ENCODE measurements at places on chromosomes 2 and 18. TPM values are rescaled to one million over a fixed set of nuclear protein-coding genes. Genes with fewer than 3 reads are reported as not detected.
A peak's percentile ranks its signal among the peaks of the same experiment; 100 is the strongest.

The PLB1 gene
- 18.3 TPM for total RNA-seq

GRCh38 chr2:15043336-15044058, 411.0 kb downstream of the LRATD1 start:
- H3K27me3 ChIP-seq, result no peaks in the 10 kb centered on the region
- peak overlapping the region; percentile 74 for H3K27ac ChIP-seq
- H3K4me3 ChIP-seq, result no peak overlapping the region
- no peaks in the 10 kb centered on the region for H3K36me3 ChIP-seq

GRCh38 chr2:73588177-73588576, 54.0 kb downstream of the NAT8 start:
- no peaks in the 10 kb centered on the region for H3K4me1 ChIP-seq
- no peak overlapping the region for H3K4me3 ChIP-seq
- no peak overlapping the region for H3K27ac ChIP-seq
- no peak for DNase-seq
- H3K27me3 ChIP-seq, result no peaks in the 10 kb centered on the region

DNA sequence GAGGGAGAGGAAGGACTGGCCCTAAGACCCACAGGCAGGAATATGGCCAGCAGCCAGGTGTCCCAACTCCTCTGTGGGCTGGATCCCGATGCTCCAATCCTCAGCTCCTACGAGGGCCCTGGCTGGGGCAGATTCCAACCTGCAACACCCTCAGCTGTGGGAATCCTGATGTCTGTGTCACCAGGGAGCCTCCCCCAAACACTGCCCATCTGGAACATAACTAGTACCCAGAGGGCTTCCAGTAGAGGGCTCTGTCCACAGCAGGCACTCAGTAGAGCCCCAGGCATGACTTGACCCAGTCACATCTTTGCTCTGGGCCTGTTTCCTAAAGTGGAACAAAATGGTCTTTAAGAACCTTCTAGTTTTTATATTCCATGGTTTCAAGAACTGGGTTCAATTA, 20.6 kb upstream of the LOXHD1 start:
- DNase-seq, result no peak
- no peaks in the 10 kb centered on the region for H3K36me3 ChIP-seq
- H3K27me3 ChIP-seq, result no peaks in the 10 kb centered on the region
- no peak overlapping the region for H3K27ac ChIP-seq
- no peaks in the 10 kb centered on the region for H3K4me1 ChIP-seq

DNA sequence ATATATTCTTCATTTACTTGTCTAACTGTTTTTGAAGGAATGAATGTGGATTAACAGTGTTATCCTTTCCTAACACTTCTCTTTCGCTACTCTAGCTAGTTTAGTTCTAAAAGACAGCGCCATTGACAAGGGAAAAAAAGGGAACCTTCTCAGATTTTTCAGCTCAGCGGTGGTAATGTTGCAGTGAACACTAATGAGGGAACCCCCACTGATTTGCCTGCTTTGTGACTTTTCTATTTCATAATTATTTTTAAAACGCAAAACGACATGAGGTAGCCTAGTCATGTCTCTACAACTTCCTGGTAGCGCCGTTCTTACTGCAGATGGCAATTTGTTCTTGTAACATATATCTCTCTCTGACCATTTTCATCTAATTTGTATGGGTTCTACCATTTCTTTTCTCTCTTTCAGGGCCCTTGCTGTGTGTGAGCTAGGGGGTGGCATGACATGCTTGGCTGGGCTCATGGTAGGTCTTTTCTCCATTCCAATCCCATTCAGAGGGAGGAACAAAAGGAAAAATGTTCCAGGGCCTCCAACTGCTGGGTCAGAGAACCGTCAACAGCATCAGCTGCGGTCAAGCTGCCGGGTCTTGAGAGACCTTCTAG, 235.5 kb upstream of the SIX3 start:
- no peaks in the 10 kb centered on the region for H3K27me3 ChIP-seq
- H3K4me3 ChIP-seq, result no peak overlapping the region
- no peak overlapping the region for H3K27ac ChIP-seq

Measured in sigmoid colon (tissue), 7 donors.